ENCODE measurements at places on chromosomes 1 and 21. TPM values are rescaled to one million over a fixed set of nuclear protein-coding genes. Genes with fewer than 3 reads are reported as not detected.

The CDC14A gene
- 26.7 TPM for total RNA-seq

The HMGCS2 gene
- not detected for total RNA-seq

The GPR3 gene
- 0.66 TPM for total RNA-seq

The THRAP3 gene
- total RNA-seq = 136 TPM

The LCE1B gene
- total RNA-seq = not detected

The EPHA2 gene
- total RNA-seq = not detected

The LMX1A gene
- not detected for total RNA-seq

The SHE gene
- total RNA-seq = not detected

The ZNF683 gene
- 24.0 TPM for total RNA-seq

The EVA1B gene
- total RNA-seq = 12.3 TPM

The IL20 gene
- not detected for total RNA-seq

The HPCA gene
- total RNA-seq = not detected

The LCE3E gene
- total RNA-seq = not detected

The MTARC1 gene
- not detected for total RNA-seq

The S100A12 gene
- not detected for total RNA-seq

The COL9A2 gene
- total RNA-seq = 2.4 TPM

The LIN28A gene
- not detected for total RNA-seq

The CCDC30 gene
- 2.2 TPM for total RNA-seq

The ILDR2 gene
- total RNA-seq = 4.3 TPM

Data from activated CD8-positive, alpha-beta T cell treated with anti-CD3 and anti-CD28 coated beads, Interleukin-2, amount 10 ng/mL, durations not matched to agents 7 days and 5 days (primary cell).